T-helper 17 cell (primary cell): ENCODE measurements at places on chromosomes 1 and 21. TPM values are rescaled to one million over a fixed set of nuclear protein-coding genes. Genes with fewer than 3 reads are reported as not detected.

The KCNE2 gene
- not detected for total RNA-seq

DNA sequence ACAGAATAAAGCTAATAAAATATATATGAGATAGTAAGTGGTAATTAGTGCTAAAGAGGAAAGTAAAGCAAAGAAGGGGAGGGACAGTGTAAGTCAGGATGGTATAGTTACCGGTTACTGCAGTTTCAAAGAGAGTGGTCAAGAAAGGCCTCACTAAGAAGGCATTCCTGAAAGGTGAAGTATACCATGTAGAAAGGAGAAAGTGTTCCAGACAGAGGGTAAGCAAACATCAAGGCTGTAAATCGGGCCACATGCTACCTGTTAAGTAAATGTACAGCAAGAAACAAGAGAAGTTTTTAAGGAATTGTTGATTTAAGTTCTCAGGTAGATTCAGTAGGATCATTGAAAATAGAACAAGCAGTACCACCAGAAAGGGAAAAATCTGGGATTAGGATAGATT, 9.7 kb downstream of the DESI2 start:
- peaks cover 15% of the 10 kb centered on the region for H3K4me1 ChIP-seq
- no peak for DNase-seq
- peak overlapping the region; percentile 61 for H3K27ac ChIP-seq
- H3K4me3 ChIP-seq, result no peak overlapping the region
- H3K27me3 ChIP-seq, result no peaks in the 10 kb centered on the region

GRCh38 chr1:1182491-1183220, 9.0 kb downstream of the TTLL10 start:
- DNase-seq, result peak; percentile 4
- peaks cover 4% of the 10 kb centered on the region for H3K27me3 ChIP-seq
- peak overlapping the region; percentile 62 for H3K4me3 ChIP-seq
- peaks cover 2% of the 10 kb centered on the region for H3K36me3 ChIP-seq
- H3K4me1 ChIP-seq, result peaks cover 15% of the 10 kb centered on the region

- no peak overlapping the region for H3K4me3 ChIP-seq
- H3K27me3 ChIP-seq, result peaks cover 12% of the 10 kb centered on the region
- no peak for DNase-seq
- H3K27ac ChIP-seq, result no peak overlapping the region
These were observed 103.8 kb upstream of the ARHGEF16 start for GRCh38 chr1:3350506-3351261.

DNA sequence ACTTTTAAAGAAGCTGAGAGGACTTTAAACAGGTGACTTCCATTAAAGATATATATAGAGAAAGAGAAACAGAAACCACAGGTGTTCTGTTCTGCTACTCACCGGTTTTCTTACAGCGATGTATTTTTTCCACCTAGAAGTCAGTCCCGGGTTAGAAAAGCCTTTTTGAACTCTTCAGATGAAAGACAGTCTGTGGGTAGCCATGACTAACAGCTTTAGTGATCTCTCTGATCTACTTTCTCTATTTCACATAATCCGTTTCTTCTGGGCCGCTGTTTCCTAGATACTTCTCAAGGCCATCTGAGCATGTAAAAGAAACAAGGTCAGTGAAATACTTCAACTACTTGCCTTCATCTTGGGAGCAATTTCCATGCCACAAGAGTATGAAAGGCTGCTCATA, 25.1 kb downstream of the WDR64 start:
- H3K27ac ChIP-seq, result peak overlapping the region; percentile 92
- peaks cover 12% of the 10 kb centered on the region for H3K27me3 ChIP-seq

- H3K4me1 ChIP-seq, result peaks cover 30% of the 10 kb centered on the region
- H3K4me3 ChIP-seq, result peak overlapping the region; percentile 98
- peak overlapping the region; percentile 95 for H3K27ac ChIP-seq
- DNase-seq, result no peak
- no peaks in the 10 kb centered on the region for H3K27me3 ChIP-seq
- peaks cover 7% of the 10 kb centered on the region for H3K36me3 ChIP-seq
These were observed 499 bp upstream of the SH3GLB1 start for GRCh38 chr1:86703696-86704457.

DNA sequence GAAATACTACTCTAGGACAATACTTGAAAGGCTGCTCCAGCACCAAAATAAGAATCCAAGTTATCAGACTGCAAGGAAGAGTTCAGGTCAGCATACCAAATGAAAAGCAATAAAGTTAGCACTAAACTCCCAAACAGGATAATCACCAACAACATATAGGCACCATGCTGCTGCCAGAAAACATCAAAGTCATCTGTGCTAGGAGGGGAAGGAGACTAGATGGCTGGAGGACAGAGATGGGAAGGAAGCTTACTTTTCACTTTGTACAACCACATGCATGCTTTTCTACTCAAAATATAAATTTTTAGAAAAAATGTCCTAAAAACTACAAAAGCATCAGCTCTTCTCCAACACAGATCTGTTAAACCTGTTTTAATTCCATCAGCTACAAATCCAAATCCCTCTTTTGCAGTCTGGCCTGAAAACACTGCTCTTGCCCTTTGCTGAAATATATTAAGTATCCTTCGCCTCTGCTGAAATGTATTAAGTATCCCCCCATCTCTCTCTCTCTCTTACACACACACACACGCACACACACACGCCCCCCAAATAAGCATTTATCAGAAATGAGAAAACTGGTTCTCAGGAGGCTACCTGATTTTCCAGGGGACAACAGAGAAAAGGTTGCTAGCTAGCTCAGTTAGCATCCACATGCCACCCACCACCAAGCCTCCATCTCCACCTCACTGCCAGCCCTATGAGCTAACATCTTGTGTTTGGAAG, 1.5 kb downstream of the GATAD2B start:
- H3K4me3 ChIP-seq, result peak overlapping the region; percentile 97
- DNase-seq, result no peak
- no peaks in the 10 kb centered on the region for H3K27me3 ChIP-seq
- H3K4me1 ChIP-seq, result peaks cover 55% of the 10 kb centered on the region
- peak overlapping the region; percentile 99 for H3K27ac ChIP-seq

- H3K36me3 ChIP-seq, result peaks cover 3% of the 10 kb centered on the region
- peak overlapping the region; percentile 9 for H3K4me3 ChIP-seq
- DNase-seq, result no peak
- H3K4me1 ChIP-seq, result peaks cover 12% of the 10 kb centered on the region
- no peaks in the 10 kb centered on the region for H3K27me3 ChIP-seq
These were observed 16.3 kb downstream of the ATG4C start for GRCh38 chr1:62800281-62800680.

DNA sequence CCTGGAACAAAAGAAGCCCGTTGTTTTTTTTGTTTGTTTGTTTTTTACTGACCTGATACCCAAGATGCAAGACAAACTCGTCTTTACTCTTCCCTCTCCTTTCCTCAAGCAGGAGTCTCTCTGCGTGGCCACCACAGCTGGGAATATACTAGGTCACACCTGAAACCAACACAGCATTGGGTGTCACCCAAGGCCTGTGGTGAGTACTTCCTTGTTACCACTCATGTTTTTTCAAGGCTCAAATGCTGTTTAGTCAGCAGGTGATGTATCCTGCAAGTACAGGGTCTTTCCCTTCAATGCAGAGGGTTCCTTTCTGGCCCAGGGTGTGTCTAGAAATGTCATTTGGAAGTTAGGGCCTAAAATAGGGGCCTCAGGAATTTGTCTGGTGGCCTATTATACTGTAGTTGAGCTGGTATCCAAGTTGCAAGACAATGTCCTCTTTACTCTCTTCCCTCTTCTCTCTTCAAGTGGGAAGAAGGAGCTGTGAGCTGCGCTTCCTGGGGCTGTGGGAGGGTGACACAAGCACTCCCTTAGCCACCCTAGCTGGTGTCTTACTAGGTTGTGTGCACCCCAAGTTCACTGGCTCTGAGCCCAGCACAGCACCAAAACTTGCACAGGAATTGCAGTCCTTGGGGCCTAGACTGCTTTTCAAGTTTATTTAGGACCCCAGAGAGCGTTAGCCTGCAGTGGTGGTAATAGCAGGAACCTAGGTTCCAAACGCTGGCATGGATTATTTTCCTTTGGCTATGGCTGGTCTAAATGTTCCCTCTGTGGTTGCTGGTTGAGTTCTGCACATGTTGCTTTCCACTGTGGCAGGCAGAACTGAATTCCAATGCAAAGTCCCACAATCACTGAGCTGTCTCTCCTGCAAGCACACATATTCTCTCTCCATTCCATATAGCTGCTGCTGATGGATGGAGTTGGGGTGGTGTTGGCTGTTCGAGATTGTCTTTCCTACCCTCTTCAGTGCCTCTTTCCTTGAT, 91.4 kb upstream of the LYPLAL1 start:
- no peak overlapping the region for H3K27ac ChIP-seq
- H3K4me3 ChIP-seq, result no peak overlapping the region
- H3K4me1 ChIP-seq, result no peaks in the 10 kb centered on the region
- no peak for DNase-seq
- H3K27me3 ChIP-seq, result peaks cover 10% of the 10 kb centered on the region

- H3K4me3 ChIP-seq, result no peak overlapping the region
- H3K27me3 ChIP-seq, result peaks cover 65% of the 10 kb centered on the region
- DNase-seq, result peak; percentile 62
These were observed 260.5 kb downstream of the PRDM2 start for GRCh38 chr1:13960375-13960987.

GRCh38 chr1:7717748-7718368, 53.2 kb upstream of the VAMP3 start:
- no peak for DNase-seq
- peaks cover 14% of the 10 kb centered on the region for H3K4me1 ChIP-seq
- H3K36me3 ChIP-seq, result no peaks in the 10 kb centered on the region

- H3K36me3 ChIP-seq, result peaks cover 3% of the 10 kb centered on the region
- H3K27ac ChIP-seq, result no peak overlapping the region
- peaks cover 22% of the 10 kb centered on the region for H3K27me3 ChIP-seq
- no peaks in the 10 kb centered on the region for H3K4me1 ChIP-seq
- no peak for DNase-seq
- H3K4me3 ChIP-seq, result no peak overlapping the region
These were observed 683.4 kb downstream of the PTPRC start for GRCh38 chr1:199322278-199322677.

The CTH gene
- 5.8 TPM for total RNA-seq

The KRTAP12-2 gene
- total RNA-seq, result not detected

GRCh38 chr1:65958561-65959350, 166.1 kb downstream of the PDE4B start:
- DNase-seq, result no peak
- no peak overlapping the region for H3K4me3 ChIP-seq
- peaks cover 2% of the 10 kb centered on the region for H3K4me1 ChIP-seq
- no peaks in the 10 kb centered on the region for H3K27me3 ChIP-seq

DNA sequence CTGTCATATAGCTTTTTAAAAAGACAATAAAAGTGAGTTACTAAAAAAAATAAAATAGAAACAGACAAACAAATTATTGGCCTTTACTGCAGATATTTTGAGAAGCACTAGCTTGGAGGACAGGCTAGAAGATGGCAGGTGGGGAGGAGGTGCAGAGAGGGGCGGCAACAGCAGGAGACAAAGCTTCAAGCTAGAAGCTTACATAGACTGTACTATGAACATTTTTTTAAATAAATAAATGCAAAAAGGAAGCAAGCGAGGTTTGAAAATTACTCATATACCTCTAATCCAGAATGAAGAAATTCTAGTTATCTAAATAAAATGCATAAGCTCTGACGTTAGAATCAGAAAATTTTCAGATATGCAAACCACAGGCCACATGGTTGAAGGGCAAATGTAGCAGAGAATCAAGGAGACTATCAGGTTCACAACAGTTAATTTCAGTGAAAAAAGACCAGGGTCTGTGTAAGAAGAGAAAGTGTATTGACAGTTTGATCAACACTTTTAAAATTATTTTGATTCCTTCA, 54.9 kb downstream of the NRIP1 start:
- DNase-seq, result no peak
- H3K27ac ChIP-seq, result no peak overlapping the region
- no peak overlapping the region for H3K4me3 ChIP-seq

The ANKRD35 gene
- total RNA-seq, result not detected

DNA sequence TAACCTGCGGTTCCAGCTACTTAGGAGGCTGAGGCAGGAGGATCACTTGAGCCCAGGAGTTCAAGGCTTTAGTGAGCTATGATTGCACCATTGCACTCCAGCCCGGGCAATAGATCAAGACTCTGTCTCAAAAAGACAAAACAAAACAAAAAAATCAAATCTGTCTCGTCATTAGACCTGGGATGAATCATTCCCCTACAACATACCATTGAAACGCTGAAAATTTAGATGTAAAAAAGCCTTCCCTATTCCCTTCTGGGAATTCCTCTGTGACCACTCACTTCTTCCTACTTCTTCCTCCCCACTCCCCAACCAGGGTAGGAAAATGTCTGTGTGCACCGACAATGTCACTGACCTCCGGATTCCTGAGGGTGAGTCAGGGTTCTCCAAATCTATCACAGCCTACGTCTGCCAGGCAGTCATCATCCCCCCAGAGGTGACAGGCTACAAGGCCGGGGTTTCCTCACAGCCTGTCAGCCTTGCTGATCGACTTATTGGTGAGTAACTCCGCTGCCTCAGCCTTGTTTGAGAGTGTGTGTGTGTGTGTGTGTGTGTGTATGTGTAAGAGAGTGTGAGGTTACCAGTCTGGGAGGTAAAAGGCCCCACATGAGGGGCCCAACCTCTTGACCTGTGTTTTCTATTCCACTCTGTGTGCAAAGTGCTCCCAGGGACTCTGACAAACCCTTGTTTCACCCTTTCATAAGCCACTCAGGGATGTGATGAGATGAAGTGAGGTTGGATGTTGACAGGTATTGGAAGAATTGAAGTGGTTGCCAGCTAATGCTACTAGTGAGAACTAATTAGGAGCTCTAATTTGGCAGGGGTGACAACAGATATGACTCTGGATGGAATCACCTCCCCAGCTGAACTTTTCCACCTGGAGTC, 16.3 kb upstream of the SARS1 start:
- DNase-seq, result no peak
- H3K36me3 ChIP-seq, result peaks cover 5% of the 10 kb centered on the region
- peaks cover 10% of the 10 kb centered on the region for H3K4me1 ChIP-seq
- H3K27me3 ChIP-seq, result no peaks in the 10 kb centered on the region

DNA sequence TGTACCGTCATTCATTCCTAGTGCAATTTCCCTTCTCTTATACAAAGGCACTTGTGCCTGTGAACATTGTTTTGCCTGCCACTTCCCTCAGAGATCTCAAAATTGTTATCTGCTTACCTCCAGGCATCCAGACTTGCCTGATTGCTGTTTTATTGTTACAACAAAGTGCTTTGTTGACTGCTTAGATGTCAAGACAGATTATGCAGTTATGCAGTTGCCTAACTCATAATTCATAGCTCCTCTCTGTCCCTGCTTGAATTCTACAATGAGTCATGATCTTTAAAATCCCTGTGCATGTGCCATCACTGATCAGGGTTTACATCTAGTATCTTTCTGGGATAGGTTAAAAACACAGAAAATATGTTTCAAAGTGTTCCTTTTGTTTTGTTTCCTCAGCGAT, 24.5 kb downstream of the CXADR start:
- peaks cover 43% of the 10 kb centered on the region for H3K27me3 ChIP-seq
- no peak overlapping the region for H3K27ac ChIP-seq
- no peak overlapping the region for H3K4me3 ChIP-seq
- DNase-seq, result no peak
- peaks cover 5% of the 10 kb centered on the region for H3K36me3 ChIP-seq

GRCh38 chr1:199109160-199109559, 470.3 kb downstream of the PTPRC start:
- no peak for DNase-seq
- no peaks in the 10 kb centered on the region for H3K36me3 ChIP-seq
- H3K4me1 ChIP-seq, result peaks cover 5% of the 10 kb centered on the region
- no peak overlapping the region for H3K27ac ChIP-seq
- no peak overlapping the region for H3K4me3 ChIP-seq
